ENCODE measurements at places on chromosomes 2 and 18.
A peak's percentile ranks its signal among the peaks of the same experiment; 100 is the strongest.

DNA sequence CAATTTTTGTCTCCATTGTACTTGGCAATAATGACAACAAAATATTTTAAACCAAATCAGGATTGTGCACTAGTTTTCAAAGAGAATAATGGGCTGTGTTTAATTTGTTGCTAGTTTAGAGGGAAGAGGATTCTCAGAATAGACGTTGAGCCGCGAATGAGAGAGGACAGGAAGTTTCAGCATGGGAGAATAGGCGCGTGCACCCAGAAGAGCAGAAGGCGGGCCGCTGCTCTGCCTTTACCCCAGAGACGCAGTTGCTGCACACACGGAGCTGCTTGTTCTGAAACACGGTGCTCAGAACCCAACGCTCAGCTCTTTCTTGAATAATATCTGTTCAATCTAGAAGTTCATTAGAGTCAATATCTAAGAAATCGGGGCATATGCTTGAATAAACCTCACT, 223.4 kb downstream of the MYT1L start:
- peak overlapping the region; percentile 61 for H3K27ac ChIP-seq
- no peaks in the 10 kb centered on the region for H3K36me3 ChIP-seq
- peaks cover 3% of the 10 kb centered on the region for H3K4me1 ChIP-seq
- H3K27me3 ChIP-seq: peaks cover 5% of the 10 kb centered on the region
- no peak for DNase-seq

DNA sequence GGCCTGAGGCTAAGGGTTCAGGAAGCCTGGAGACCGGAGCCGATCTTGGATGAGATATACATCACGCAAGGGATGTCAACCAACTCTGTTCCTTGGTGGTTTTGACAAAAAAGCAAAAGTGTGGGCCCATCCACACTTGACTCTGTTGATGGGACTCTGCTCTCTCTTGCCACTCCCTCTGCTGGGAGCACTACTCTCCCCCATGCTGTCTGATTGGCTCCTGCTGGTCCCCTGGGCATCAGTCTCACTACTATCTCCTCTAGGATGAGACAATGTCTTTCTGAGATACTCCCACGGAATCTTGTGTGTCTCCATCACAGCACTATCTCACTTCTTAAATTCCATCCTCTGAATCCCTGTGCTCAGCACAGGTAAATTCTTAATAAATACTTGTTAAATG, 56.8 kb upstream of the DNMT3A start:
- H3K4me3 ChIP-seq: no peak overlapping the region
- H3K27me3 ChIP-seq: peaks cover 2% of the 10 kb centered on the region
- H3K27ac ChIP-seq: no peak overlapping the region
- no peak for DNase-seq
- no peaks in the 10 kb centered on the region for H3K4me1 ChIP-seq

- H3K36me3 ChIP-seq: peaks cover 2% of the 10 kb centered on the region
- H3K27ac ChIP-seq: no peak overlapping the region
- H3K4me1 ChIP-seq: peaks cover 3% of the 10 kb centered on the region
- H3K27me3 ChIP-seq: peaks cover 13% of the 10 kb centered on the region
- H3K4me3 ChIP-seq: no peak overlapping the region
These were observed 78.9 kb upstream of the YWHAQ start for GRCh38 chr2:9709539-9710285.

DNA sequence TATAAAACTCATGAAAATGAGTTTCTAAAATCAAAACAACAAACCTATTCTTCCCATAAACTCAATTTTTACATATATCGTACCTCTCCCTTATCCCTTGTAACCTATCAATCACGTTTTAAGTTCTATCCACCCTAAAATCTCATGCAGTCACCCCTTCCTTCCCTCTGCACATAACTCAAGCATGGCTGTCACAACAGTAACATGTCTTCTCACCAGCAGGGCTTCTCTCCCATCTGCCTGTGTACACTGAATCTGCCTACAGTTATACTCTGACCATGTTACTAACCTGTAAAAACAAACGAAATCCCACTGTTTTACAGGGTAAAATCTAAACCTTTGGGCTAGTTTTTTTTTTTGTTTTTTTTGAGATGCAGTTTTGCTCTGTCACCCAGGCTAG, 68.2 kb downstream of the MAP4K3 start:
- peaks cover 3% of the 10 kb centered on the region for H3K27me3 ChIP-seq
- H3K36me3 ChIP-seq: peaks cover 25% of the 10 kb centered on the region
- H3K4me1 ChIP-seq: peaks cover 7% of the 10 kb centered on the region
- DNase-seq: no peak

- H3K27ac ChIP-seq: peak overlapping the region; percentile 90
- peaks cover 29% of the 10 kb centered on the region for H3K4me1 ChIP-seq
- H3K4me3 ChIP-seq: no peak overlapping the region
- DNase-seq: peak; percentile 3
- H3K27me3 ChIP-seq: no peaks in the 10 kb centered on the region
These were observed 69.2 kb downstream of the HIBCH start for GRCh38 chr2:190250421-190250820.

GRCh38 chr18:22709288-22710060, 223.7 kb upstream of the RBBP8 start:
- no peaks in the 10 kb centered on the region for H3K27me3 ChIP-seq
- H3K4me1 ChIP-seq: peaks cover 12% of the 10 kb centered on the region
- no peak for DNase-seq

DNA sequence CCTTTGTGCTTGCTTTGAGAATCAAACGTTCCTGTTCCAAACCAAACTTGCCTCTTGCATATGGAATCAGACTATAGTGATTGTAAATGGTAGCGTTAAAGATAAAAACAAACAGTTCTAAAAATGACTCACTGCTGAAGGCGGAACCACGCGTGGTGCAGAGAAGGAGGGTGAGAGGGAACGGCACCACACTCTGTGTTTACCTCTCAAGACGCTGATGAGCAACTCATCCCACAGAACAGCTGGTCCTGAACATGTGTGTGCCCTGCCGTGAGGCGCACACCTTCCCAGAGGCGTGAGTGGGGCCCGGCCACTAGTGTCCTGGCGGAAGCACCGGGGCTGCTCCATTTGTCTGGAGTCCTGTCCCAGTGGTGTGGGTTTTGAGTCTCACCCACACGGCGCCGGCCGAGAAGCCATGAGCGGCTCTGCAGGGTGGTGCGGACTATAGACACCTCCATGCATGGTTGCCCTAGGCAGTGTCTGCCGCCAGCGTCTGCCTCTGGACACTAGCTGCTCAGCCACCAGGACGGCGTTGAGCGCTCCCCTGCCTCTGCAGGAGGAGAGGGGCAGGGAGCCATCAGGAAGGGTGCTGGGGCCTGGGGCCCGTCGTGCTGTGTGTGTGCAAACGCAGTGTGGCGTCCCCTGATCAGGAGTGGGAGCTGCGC, 52.1 kb downstream of the NFATC1 start:
- peaks cover 10% of the 10 kb centered on the region for H3K27me3 ChIP-seq
- DNase-seq: no peak
- H3K27ac ChIP-seq: no peak overlapping the region

- peaks cover 87% of the 10 kb centered on the region for H3K36me3 ChIP-seq
- peak overlapping the region; percentile 62 for H3K4me3 ChIP-seq
- H3K27ac ChIP-seq: no peak overlapping the region
- peaks cover 10% of the 10 kb centered on the region for H3K27me3 ChIP-seq
- peak; percentile 14 for DNase-seq
These were observed 55.4 kb downstream of the EPAS1 start for GRCh38 chr2:46352621-46353020.

DNA sequence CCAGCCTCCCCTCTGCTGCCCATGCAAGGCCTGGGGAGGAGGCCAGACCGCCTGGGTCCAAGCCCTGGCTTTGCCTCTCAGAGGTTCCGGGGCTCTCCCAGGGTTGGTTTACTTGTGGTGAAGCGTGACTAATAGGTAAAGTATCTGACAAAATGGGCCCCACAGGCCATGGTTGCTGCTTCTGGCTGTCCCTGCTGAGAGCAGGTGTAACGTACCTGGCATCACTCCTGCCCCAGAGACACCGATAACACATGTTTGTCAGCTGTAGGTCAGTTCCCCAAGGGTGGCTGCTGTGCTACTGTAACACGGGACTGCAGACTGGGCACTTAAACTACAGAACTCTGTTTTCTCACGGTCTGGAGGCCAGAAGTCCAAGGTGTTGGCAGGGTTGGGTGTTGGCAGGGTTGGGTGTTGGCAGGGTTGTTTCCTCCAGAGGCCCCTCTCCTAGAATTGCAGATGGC, 34.1 kb downstream of the ODC1 start:
- peaks cover 3% of the 10 kb centered on the region for H3K36me3 ChIP-seq
- H3K27me3 ChIP-seq: peaks cover 4% of the 10 kb centered on the region
- DNase-seq: no peak
- H3K4me3 ChIP-seq: no peak overlapping the region

- H3K27me3 ChIP-seq: no peaks in the 10 kb centered on the region
- peak overlapping the region; percentile 20 for H3K27ac ChIP-seq
- DNase-seq: no peak
- H3K36me3 ChIP-seq: peaks cover 20% of the 10 kb centered on the region
These were observed 21.2 kb upstream of the RPL37A start for GRCh38 chr2:216477283-216478035.

- peak overlapping the region; percentile 6 for H3K27ac ChIP-seq
- H3K4me1 ChIP-seq: peaks cover 13% of the 10 kb centered on the region
- peaks cover 7% of the 10 kb centered on the region for H3K36me3 ChIP-seq
- no peak for DNase-seq
- peaks cover 4% of the 10 kb centered on the region for H3K27me3 ChIP-seq
- H3K4me3 ChIP-seq: no peak overlapping the region
These were observed 20.1 kb upstream of the MREG start for GRCh38 chr2:216033403-216033802.

GRCh38 chr2:144390424-144391020, 129.4 kb downstream of the ZEB2 start:
- no peaks in the 10 kb centered on the region for H3K4me1 ChIP-seq
- H3K27me3 ChIP-seq: peaks cover 1% of the 10 kb centered on the region
- H3K36me3 ChIP-seq: peaks cover 19% of the 10 kb centered on the region
- no peak for DNase-seq
- no peak overlapping the region for H3K4me3 ChIP-seq
- H3K27ac ChIP-seq: no peak overlapping the region

DNA sequence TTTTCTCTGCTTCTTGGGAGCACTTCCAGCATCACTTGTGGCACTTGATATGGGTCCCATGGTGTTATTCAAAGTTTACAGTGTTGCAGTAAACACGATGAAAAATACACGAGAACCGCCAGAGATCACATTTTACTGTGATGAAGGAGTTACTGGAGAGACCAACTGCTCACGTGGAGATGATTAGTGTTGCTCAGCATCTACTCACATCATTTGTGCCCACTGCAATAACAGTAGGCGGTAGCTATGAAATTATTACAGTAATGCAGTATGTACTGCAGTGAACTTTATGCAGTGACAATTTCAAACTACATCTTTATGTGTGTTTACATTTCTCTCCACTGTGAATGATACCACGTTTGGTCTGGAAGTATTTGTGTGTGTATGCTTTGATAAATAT, 93.5 kb downstream of the SLC4A3 start:
- no peak for DNase-seq
- no peak overlapping the region for H3K27ac ChIP-seq

DNA sequence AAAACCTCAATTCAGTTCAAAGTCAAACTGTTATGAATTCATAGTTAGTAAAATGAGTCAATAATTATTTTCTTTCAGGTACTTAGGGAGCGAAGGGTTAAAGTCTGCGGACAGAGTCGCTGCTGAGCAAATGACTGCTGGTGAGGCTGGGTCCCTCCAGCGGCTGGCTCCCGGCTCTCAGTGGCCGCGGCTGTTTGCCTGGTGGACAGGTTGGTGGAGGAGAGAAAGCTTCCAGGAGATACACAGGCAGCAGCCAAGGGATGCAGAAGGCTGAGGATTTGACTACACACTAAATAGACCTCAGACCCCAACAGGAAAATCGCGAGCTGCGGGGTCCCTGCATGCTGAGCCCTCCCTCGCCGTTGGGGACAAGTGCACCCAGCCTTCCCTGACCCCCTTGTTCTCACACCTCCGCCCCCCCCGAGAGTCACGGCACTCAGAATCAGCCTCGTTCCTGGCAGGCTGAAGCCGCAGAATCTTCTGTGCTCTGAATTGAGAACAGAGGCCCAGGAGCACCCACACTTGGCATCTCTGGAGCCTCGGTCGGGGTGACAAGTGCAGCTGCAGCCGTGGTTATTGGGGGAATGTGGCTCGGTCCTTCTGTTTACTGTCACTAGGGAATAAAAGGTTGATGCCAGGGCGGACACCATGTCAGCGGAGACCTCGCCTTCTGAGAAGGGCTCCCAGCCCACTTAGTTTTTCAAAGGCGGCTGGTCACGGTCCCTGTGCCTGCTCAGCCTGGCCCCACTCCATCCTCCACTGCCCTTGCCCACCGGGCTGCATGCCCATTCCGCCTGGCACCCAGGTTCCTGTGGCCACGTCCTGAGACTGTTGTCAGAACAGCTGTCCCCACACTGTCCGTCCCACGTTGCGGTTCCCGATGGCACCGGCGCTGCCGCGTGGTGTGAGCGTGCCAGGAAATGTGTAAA, 74.0 kb downstream of the SLC66A2 start:
- no peak overlapping the region for H3K27ac ChIP-seq
- no peak for DNase-seq
- H3K36me3 ChIP-seq: no peaks in the 10 kb centered on the region
- H3K27me3 ChIP-seq: peaks cover 6% of the 10 kb centered on the region

- no peak for DNase-seq
- no peaks in the 10 kb centered on the region for H3K27me3 ChIP-seq
- H3K27ac ChIP-seq: no peak overlapping the region
- H3K4me3 ChIP-seq: no peak overlapping the region
- H3K36me3 ChIP-seq: no peaks in the 10 kb centered on the region
- H3K4me1 ChIP-seq: no peaks in the 10 kb centered on the region
These were observed 187.8 kb upstream of the SIX3 start for GRCh38 chr2:44753552-44754285.

GRCh38 chr2:9217838-9218770, 11.5 kb downstream of the ASAP2 start:
- H3K27ac ChIP-seq: no peak overlapping the region
- no peak overlapping the region for H3K4me3 ChIP-seq
- peaks cover 6% of the 10 kb centered on the region for H3K27me3 ChIP-seq
- H3K4me1 ChIP-seq: peaks cover 45% of the 10 kb centered on the region
- H3K36me3 ChIP-seq: peaks cover 9% of the 10 kb centered on the region

GRCh38 chr2:240956171-240956934, 42.1 kb upstream of the SNED1 start:
- H3K27me3 ChIP-seq: peaks cover 8% of the 10 kb centered on the region
- no peaks in the 10 kb centered on the region for H3K36me3 ChIP-seq
- H3K4me3 ChIP-seq: no peak overlapping the region
- H3K27ac ChIP-seq: no peak overlapping the region
- H3K4me1 ChIP-seq: no peaks in the 10 kb centered on the region

DNA sequence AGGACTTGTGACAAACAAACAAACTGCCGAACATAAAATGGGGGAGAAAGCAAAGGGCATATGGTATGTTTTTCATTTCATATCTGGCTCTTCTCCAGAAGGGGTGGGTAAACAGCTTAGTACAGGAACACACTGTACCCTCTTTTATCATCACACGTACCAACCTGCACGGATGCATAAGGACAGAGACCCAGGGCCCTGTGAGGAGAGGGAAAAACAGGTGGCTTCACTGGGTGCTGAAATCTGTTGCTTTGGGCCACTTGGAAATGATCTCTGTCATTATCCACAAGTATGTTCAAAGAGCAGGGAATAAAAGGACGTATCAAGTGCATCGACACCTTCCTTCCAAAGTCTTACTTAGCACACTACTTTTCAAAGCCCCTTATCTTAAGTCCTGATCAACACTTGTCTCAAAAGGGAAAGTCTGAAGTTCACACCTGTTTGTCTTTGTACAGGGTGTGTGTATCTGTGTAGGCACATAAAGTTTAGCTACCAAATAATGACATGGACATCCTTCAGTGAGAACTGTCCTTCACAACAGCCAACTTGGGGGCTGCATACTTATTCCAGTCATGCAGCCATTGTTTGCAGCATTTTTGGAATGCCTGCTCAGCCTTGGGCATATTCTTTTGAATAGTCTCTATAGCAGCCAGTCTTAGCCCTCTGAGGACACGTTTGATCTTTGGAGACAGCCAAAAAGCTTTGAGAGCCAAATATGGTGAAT, 60.6 kb downstream of the IRS1 start:
- no peaks in the 10 kb centered on the region for H3K27me3 ChIP-seq
- H3K36me3 ChIP-seq: no peaks in the 10 kb centered on the region
- no peak overlapping the region for H3K4me3 ChIP-seq
- H3K27ac ChIP-seq: no peak overlapping the region
- no peaks in the 10 kb centered on the region for H3K4me1 ChIP-seq
- DNase-seq: no peak
